ENCODE measurements at places on chromosomes 2 and 18.

DNA sequence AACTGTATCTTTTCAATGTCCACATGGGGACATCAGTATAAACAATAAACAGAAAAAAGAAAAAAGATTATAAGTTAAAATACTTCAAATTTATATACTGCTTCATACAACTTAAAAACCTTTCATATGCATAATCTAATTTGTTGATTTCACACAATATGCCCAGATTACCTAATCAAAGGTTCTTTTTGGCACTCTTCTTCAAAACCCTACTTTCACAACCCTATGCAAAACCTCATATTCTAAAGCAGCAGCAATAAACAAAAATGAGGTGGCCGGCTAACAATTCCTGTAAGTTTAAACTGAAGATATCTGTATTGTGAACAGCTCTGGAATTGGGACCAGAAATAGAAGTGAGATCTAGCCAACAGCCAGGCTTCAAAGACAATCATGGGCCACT is 28.6 kb downstream of the STK17B start:
- DNase-seq = no peak

- DNase-seq = no peak
These were observed 242.3 kb upstream of the FOSL2 start for GRCh38 chr2:28150236-28150915.

DNA sequence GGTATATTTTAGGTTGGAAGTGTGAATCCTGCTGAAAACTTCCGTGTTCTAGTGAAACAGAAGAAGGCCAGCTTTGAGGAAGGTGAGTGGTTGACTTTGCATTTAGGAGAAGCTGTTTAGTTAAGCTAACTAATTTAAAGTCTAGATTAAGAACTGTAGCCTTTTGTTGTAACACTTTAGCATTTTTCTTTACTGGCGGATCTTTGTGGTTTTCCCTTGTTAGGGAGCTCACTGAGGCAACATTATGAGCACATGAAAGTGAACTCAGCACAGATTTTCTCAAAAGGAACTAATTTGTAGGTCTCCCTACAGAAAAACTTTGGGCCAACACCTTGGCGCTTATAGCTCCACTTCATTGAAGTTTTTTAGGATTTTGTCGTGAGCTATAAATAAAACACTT is 52.8 kb downstream of the XRCC5 start:
- no peak for DNase-seq

- peak; percentile 76 for DNase-seq
These were observed 245.2 kb upstream of the REG3G start for GRCh38 chr2:78780256-78780655.

- no peak for DNase-seq
These were observed 122.4 kb downstream of the GRB14 start for GRCh38 chr2:164498836-164499235.

- no peak for DNase-seq
These were observed 467.8 kb downstream of the ZEB2 start for GRCh38 chr2:144052083-144052482.

DNA sequence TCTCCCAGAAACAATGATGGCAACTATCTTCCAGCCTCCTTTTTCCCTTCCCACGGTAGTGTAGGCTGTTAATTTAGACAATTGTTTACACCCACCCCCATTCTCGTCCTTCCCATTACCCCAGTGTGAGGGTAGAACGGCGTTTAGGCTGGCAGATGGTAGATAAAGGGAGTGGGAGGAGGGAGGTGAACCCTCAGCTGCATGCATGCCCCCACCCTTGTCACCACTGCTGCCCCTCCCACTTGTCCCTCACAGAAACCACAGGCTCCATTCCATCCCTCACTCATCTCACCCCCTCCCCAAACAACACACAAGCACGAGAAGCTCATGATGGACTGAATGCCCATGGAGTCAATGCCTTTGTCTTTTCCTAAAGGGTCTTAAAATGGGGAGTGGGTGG is 107.9 kb upstream of the PARD3B start:
- DNase-seq = no peak

DNA sequence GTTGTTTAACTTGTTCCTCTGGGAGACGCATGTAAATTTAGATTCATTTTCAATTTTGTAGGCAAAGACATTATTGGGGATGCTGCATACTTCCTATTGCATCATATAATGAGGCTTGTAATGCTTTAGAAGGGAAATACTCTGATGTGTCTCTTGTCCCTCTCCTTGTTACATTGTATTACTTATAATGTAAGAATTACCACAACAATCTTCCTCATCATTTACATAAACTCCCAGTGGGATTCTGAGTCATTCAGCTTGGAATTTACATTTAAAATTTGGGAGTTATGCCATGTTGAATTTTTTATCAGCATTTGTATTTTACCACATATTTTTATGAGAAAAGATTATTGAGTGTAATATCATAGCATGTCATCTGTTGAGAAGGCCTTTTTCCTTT is 963.4 kb upstream of the NRXN1 start:
- no peak for DNase-seq
